ENCODE measurements at places on chromosomes 6 and 20.
A peak's percentile ranks its signal among the peaks of the same experiment; 100 is the strongest.

- no peak for DNase-seq
Observed at GRCh38 chr6:158807515-158808441, 11.4 kb downstream of the EZR start.

DNA sequence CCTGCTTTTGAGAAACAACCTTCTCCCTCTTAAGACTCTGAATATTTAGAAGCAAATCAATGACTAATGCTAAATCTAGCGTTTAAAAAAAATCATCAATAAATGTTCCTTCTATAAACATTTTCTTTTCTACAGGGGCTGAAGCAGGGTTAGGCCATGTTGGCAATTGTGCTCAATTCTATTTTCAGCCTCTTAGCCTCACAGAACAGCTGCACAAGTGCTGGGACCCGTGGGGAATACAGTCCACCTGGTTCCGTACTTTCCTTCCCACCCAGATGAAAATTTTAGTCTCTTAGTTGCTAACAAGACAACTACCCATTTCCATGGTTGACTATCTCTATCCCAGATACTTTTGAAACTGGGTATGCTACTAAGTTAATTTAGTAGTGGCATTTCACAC lies 138.6 kb downstream of the RPS12 start:
- no peak for DNase-seq

DNA sequence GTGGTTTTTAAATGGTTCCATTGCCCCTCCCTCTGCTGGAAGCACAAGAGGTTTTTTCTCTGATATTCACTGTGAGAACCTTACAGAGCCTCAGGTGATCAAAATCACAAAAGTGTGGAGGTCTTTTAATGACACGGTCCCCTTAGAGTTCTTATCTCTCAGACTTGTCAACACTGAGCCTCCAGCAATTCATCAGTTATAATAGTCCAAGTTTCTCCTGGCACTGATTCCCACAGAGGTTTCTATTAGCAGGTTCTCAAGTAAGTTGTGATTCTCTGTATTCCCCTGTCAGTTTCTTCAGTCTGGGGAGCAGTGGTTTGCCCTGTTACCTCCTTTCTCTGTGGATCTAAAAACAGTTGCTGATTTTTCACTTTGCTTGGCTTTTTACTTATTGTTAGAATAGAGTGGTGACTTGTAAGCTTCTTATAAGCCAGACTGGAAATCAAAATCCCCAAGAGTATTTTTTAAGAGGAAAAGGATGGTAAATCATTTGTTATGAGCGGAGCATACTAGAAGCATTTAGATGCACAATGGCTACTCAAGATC lies 157.4 kb upstream of the BMP5 start:
- no peak for DNase-seq

DNA sequence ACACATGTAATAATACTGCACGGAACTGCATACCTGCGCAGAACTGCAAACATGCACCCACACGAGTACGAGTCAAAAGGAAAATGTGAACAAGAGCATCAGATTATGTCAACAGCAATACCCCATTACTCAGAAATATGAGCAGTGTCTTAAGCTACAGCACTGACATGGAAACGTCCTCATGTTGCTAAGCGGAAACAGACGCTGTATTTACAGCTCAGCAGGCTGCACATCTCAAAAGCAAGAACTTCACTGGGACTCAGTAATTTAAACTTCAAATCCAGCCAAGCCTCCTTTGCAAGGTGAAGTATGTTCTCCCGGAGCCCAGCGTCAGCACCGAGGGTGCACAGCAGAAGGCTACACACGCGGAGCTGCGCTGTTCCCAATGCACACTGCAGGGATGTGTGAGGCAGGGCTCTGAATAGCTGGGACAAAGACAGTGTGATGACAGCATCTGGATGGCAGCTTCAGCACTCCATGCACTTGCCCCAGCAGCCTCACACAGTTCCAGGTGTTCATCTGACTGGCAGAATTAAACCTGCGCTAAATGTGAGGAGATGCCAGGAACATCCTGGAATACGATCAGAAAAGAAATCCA lies 202.8 kb downstream of the WDR27 start:
- DNase-seq = no peak

GRCh38 chr6:139372326-139373153 lies 1.9 kb downstream of the CITED2 start:
- no peak for DNase-seq

GRCh38 chr6:168462289-168462853 lies 21.4 kb downstream of the SMOC2 start:
- DNase-seq = no peak

- DNase-seq = no peak
Observed at GRCh38 chr6:27295301-27296079, 16.6 kb downstream of the POM121L2 start.

DNA sequence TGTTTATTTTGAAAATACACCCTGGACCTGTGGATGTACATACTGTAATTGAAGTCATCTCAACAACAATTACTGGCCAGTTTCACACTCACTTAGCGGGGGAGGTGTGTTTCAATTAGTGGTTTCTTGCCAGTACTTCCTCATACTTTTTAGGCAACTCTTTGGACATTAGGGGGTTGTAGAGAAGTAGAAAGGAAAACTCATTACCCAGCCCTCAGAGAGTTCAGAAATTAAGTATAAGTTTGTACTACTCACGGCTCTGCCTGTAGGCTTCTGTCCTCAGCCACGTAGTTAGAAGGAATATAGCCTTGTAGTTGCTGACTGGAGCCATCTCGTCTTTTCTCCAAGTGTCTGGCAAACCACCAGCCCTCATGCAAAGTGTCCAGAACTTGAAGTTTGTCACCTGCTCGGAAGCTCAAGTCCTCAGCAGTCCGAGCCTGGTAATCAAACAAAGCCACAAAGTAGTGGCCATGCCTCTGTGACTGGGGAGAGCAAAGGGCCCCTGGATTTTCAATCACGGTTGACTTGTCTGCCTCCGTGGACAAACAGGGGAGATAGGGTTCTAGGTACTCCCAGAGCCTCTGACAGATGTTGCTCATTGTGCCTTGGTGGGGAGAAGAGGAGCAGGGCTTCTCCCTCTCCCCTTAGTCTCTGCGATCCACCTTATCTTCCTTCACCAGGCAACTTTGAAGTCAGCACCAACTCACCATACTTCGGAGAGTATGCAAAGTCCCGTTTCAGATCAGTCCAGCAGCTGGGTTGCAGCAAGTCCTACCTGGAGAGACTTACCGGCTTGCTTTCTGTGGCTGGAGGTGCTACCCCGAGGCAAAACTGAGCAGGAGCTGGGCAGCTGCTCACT lies 749 bp downstream of the FRK start:
- DNase-seq = no peak

- no peak for DNase-seq
Observed at GRCh38 chr6:17930321-17930993, 57.0 kb downstream of the KIF13A start.

DNA sequence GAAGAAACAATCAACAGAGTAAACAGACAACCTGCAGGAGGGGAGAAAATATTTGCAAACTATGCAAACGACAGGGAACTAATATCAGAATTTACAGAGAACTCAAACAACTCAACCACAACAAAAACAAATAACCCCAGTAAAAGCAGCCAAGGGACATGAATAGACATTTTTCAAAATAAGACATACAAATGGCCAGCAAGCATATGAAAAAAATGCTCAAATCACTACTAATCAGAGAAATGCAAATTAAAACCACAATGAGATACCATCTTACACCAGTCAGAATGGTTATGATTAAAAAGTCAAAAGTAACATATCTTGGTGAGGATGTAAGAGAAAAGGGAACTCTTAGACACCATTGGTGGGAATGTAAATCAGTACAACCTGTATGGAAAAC lies 215.0 kb downstream of the THBS2 start:
- DNase-seq = no peak

DNA sequence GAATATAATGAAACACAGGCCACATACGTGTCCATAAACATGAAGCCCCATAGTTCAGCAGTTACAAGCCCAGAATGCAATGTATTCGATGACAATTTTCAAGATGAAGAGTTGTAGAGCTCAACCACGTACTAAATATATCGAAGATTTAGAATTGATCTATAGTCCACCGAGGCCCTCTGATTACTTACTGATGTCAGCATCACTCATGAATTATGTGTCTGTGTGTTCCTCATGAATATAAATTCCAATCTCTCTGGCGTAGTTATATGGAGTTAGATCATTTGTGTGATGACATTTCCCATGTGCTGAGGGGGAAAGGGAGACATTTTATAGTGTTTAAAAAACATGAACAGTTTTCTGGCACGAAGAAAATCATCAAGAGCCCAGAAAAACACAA lies 97.5 kb downstream of the PFDN4 start:
- no peak for DNase-seq

GRCh38 chr20:52536841-52537400 lies 345.3 kb upstream of the ZFP64 start:
- DNase-seq = no peak

- peak; percentile 59 for DNase-seq
Observed at GRCh38 chr6:153131037-153131981, at the start of gene RGS17. Gene RGS17 (minus strand): TSS chr6:153131282. CDS start chr6:153044018, 87,264 bp downstream.

DNA sequence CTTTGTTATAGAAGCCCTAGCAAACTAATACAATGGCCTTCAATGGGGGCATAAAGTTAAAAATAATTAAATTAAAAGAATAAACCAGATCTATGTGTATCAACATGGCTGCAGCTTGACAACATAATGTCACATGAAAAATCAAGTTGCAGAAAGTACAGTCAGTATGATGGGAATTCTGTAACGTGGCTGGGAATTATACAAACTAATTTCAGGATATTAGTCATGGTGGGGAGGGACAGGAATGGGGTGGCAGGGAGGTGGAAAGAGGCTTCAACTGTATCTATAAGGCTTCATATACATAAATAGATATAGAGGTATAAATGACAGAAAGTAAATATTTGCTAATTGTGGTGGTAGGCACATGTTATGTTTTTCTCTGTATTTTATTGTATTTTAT lies 107.1 kb downstream of the UNC5CL start:
- no peak for DNase-seq

- DNase-seq = no peak
Observed at GRCh38 chr6:11218538-11219399, 13.7 kb downstream of the NEDD9 start.

Measured in ovary (tissue), 10 donors.